Fibroblast of the conjunctiva (primary cell): ENCODE measurements at places on chromosomes 2 and 18.

- no peak for DNase-seq
Observed at GRCh38 chr18:74140582-74140981, 7.1 kb downstream of the FBXO15 start.

- DNase-seq, result no peak
Observed at GRCh38 chr2:177547122-177547521, 154.5 kb downstream of the AGPS start.

DNA sequence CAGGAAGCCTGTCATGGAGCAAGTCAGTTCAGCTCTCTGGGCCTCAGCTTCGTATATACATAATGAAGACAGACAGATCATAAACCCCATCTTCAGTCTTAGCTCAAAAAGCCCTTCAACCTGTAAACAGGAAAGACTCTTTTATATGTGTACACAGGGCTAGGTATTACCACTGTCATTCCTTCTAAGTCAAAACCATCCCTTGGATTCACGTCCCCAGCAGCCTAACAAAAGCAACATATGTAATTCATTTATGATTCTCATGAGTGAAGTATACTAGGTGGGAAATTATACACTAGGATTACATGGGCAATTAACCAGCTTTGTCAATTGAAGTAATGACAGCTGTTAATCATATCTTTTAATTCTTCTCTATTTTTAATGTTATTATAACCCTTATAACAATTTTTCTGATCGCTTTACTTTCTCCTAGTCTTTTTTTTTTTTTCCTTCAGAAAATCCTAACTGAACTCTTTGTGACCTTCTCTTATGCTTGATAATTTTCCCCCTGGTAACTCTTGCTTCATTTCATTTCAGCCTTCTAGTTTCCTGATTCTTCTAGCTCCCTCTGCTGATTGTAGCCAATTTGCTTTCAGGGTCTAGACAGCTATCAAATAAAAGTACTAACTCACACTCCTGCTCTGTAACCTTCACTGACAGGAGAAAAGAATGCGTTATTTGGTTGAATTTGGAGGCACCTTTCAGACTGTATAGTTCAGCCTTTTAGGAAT is 99.7 kb downstream of the RBM43 start:
- DNase-seq, result peak; percentile 43

DNA sequence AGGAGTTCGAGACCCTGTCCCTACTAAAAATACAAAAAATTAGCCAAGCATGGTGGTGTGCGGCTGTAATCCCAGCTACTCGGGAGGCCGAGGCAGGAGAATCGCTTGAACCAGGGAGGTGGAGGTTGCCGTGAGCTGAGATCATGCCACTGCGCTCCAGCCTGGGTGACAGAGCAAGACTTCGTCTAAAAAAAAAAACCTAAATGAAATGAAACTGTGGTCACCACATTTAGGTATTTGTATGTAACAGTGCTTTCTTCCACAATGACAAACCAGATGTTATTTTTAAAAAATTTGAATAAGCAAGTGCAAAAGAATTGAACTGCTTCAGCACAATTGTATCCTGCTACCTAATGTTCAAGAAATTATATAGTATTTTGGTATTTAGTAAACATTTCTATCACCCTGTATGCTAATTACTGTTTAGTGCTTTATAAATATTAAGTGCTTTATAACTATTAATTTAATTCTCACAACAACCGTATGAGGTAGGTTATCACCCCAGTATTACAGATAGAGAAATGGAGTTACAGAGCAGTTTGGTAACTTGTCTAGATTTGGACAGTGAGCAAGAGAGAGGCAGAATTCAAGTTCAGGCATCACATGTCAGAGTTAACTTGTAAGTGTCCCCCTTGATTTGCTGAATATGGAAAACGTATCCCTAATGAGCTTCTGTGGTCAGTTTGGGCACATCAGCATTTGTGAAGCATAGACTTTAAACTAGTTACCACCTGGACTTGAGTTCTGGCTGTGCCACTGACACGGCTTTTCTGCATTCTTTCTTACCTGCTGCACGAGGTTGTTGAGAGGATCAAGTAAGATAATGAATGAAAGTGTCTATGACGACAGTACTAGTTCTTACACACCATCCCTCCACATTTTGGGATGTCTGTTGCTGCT is 14.4 kb downstream of the PHLPP1 start:
- DNase-seq, result no peak
